Breast epithelium (tissue), 4 donors: ENCODE measurements at places on chromosomes 5 and 9. TPM values are rescaled to one million over a fixed set of nuclear protein-coding genes. Genes with fewer than 3 reads are reported as not detected.

GRCh38 chr5:137366526-137366925, 132.6 kb downstream of the SPOCK1 start:
- DNase-seq, result no peak

DNA sequence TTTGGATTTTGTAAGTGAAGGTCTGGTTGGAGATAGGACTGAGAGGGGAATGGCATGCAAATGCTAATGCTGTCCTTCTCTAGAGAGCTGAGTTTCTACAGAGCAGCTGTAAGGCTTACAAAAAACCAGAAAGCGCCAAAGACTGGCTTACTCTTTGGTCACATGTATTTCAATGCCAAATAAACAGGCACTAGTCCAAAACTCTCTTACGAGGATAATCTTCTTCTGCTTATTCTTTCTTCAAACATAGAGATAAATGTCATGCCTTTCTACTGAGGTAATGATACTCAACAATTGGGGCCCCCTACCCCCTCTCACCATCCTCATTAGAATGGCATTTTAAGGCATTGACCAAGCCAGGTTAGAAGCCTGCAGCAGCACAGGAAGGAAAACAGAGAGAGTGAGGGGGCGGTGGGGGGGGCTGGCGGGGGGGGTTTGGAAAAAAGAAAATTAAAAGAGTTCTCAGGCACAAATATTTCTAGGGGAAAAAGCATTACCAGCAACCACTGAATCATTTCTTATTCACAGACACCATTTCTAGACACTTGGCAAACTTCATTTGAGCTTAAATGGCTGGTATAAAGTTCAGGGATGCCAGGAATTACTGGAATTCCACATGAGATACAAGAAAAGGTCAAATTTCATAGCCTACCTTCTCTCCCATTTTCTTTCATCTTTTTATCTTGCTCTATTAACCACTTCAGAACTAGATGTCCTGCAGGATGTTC, 34.0 kb downstream of the PUM3 start:
- no peak for DNase-seq

DNA sequence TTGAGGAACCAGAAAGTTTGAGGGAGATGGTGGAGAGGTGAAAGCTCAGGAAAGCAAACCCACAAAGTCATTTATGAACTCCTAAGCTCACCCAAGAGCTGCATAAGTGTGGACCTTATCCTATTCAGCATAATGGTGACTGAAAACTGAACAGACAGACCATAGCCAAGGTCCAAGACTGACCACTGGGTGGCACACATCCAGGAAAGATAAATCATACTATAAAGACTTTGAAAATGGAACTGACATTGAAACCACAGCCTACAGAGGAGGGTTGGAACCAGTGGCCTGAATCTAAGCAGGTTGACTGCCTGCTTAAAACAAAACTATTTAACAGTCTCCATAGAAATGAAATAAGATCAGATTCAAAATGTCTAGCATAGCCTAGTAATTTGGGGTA, 121.0 kb upstream of the RGS7BP start:
- DNase-seq, result no peak

FBXO4 gene
- total RNA-seq, result 34.7 TPM

GRCh38 chr5:173834071-173834771, 53.9 kb upstream of the CPEB4 start:
- no peak for DNase-seq

DNA sequence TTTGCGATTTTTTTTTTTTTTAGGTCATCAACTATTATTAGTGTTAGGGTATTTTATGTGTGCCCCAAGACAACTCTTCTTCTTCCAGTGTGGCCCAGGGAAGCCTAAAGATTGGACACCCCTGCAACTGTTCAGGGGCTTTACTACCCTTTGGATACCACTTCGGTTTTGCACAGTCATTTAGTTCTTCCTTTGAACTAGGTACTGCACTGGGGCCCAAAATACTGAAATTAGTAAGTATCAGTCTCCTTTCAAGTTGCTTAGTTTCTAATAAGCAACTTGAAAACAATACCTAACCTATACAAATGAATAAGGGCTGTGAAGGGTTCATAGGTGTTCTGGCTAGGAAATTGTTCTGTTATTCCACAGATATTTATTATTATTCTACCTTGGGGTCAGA, 45.3 kb downstream of the CWC27 start:
- DNase-seq, result no peak

DNA sequence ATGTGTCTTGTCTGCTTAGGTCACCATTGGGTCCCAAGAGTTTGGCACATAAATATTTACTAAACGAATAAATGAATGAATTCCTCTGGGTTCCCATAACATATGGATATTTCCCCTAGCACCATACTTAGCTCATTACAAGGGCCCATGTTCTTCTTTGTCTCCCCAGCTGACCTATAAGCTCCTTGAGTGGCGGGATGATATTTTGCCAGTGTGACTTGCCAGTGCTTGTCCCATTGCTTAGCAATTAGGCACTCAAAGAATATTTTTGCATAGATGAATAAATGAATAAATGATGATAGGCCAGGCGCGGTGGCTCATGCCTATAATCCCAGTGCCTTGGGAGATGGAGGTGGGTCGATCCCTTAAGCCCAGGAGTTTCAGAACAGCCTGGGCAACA, 16.9 kb upstream of the CTNNA1 start:
- no peak for DNase-seq

RPS14 gene
- 3,271 TPM for total RNA-seq

- no peak for DNase-seq
Measured at GRCh38 chr9:87701491-87701890, 24.4 kb upstream of the CTSL start.

GRCh38 chr5:151298063-151298855, 5.3 kb downstream of the SLC36A3 start:
- DNase-seq, result no peak

- no peak for DNase-seq
Measured at GRCh38 chr9:136426787-136427186, 12.9 kb downstream of the INPP5E start.

DNA sequence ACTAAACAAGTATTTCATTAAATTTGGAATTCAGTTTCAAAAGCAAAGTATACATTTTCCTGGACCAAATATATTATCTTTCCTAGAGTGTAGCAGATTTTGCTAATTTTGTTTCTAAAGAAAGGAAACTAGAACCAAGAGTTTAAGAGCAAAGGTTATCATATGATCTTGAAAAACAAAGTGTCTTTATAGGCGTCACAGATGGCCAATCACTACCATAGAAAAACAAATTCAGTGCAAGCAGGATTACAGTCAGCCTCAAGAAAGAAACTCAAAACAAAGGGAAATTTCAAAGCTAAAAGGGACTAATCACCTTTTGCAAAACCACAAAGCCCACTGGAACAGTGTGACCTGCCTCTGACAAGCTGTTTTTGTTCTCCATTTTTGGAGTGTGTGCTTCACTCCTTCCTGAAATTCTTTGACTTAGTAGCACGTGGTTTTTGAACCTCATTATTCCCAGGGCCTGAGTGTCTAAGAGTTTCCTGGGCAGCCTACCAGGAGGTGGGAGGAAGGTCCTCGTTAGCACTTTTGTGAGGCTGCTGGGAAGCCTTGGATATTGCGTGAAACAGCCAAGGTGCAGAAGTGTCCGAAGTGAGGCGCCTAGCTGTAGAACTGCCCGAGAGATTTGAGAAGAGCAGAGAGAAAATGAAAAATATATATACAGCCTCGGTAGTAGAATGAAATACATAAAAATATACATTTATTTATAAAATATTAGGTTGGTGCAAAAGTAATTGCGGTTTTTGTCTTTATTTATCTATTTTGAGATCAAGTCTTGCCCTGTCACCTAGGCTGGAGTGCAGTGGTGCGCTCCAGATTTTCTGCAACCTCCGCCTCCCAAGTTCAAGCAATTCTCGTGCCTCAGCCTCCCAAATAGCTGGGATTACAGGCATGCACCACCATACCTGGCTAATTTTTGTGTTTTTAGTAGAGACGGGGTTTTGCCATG, 246.1 kb downstream of the MARCHF11 start:
- no peak for DNase-seq

GRCh38 chr9:20853866-20854265, 169.8 kb downstream of the FOCAD start:
- DNase-seq, result no peak

PCA3 gene
- total RNA-seq, result not detected

DNA sequence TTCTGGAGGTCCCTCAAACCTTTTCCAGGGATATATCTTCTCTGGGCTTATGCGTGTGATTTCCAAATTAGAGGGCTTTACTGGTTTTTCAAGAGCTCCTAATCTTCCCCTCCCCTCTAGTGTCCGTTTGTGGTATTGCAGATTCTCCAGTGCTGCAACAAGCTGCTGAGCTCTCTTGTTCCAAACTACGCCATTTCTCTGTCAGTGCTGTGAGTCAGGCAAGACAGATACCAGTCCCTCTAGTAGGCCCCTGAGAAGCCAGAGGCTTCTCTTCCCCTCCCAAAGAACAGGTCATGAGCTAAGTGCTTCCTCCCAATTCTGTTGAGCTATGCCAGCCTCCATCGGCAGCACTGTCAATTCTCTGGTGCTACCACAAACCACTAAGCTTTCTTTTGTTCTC, 149.5 kb downstream of the FANCC start:
- no peak for DNase-seq

- no peak for DNase-seq
Measured at GRCh38 chr9:1972672-1973071, 42.5 kb upstream of the SMARCA2 start.

IRX2 gene
- 69.4 TPM for total RNA-seq

IL3 gene
- total RNA-seq, result not detected

DNA sequence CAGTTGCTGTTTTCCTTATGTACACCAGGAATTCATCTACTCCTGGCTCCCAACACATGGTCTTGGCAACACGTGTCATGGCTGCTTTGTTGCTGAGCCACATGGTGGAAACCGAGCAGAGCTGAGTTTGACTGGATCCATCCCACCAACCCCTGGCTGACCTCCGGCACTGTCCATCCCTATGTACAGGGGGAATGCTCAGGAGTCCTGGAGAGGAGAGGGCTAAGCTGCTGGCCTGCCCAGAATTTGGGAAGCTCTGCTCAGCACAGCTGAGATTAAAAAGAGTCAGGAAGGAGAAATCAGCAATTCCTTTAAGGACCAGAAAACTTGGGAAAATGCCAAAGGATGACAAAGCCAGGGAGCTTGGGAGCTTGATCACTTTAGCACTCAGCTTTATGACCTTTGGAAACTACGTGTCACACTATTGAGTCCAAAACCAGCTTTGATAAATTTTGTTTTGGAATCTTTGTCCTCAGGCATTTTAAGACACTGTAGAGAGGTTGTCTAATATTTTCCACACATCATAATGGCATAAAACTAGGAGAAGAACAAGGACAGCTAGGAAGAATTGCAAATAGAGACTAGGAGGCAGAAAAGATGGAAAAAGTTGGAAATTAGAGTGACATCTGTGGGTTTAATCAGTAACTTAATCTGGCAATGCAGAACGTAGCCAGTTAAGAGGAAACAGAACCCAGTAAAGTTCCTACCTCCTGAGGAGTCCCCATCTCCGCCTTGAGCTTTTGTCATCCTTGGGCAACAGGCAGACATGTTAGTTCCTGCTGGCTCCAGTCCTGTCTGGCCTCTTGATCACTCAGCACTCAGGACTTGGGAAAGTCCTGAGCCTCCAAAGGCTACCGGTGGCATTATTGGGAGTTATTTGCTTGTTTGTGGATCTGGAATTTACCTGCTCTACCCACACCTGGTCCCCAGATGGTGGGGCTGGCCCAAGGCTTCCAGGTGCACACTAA, 62.5 kb upstream of the PLPP1 start:
- no peak for DNase-seq

AJM1 gene
- 2.3 TPM for total RNA-seq

DNA sequence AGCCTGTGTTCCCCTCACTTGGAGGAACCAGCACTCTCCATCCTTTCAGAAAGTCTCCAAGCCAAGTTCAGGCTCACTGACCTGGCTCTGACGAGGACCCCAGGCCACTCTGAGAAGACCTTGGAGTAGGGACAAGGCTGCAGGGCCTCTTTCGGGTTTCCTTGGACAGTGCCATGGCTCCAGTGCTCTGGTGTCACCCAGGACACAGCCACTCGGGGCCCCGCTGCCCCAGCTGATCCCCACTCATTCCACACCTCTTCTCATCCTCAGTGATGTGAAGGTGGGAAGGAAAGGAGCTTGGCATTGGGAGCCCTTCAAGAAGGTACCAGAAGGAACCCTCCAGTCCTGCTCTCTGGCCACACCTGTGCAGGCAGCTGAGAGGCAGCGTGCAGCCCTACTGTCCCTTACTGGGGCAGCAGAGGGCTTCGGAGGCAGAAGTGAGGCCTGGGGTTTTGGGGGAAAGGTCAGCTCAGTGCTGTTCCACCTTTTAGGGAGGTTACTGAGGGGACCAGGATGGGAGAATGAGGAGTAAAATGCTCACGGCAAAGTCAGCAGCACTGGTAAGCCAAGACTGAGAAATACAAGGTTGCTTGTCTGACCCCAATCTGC, 4.7 kb upstream of the NUP214 start:
- DNase-seq, result peak; percentile 14

GRCh38 chr5:96745844-96746531, 61.8 kb downstream of the ERAP1 start:
- no peak for DNase-seq

DNA sequence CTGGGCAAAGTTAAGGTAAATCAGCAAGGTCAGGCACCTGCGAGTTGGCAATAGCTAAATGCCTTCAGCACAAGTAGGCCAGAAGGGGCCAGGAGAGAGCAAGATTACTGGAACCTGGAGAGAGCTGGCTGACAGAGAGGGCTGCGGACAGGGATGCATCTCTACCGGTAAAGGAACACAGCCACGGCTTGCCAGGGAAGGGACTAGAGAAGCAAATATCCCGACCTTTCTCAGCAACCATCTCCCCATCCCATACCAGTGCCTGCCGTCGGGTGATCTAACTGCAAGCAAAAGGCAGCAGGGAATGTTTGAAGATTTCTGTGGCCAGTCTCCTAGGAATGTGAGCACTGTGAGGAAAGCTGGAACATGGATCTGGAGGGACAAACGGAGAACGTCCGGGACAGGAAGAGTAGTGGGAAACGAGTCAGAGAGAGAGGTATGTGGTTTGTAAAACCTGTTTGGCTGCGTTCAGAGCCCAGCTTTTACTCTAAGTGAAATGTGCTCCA, 15.9 kb upstream of the ABLIM3 start:
- no peak for DNase-seq

GRCh38 chr5:113089653-113090335, 113.2 kb downstream of the DCP2 start:
- no peak for DNase-seq

HK3 gene
- total RNA-seq, result 4.3 TPM

RNF180 gene
- 22.7 TPM for total RNA-seq

GRCh38 chr5:163338-163620, 28.0 kb upstream of the LRRC14B start:
- peak; percentile 49 for DNase-seq

PRR16 gene
- 3.6 TPM for total RNA-seq

- no peak for DNase-seq
Measured at GRCh38 chr5:168251259-168251658, 40.2 kb upstream of the WWC1 start.

DNA sequence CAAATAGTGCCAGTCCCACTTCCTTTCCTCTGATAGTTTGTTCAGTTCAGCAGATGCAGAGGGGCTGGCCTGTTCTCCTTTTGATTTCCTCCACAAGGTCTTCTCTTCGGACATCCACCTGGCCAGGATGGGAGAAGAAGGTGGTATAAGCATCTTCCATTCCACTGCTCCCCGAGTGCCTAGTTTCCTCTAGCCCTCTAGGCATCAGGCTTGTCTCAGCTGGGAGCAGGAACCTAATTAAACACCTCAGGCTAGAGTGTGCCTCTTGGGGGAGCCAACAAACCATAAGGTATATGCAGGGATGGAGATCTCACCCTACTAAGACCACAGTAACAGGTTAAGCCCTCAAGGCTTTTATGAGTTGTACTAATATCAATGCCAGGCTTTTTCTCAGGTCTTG, 835 bp upstream of the DND1 start:
- no peak for DNase-seq

NAA35 gene
- total RNA-seq, result 21.0 TPM

- DNase-seq, result no peak
Measured at GRCh38 chr5:166083183-166083959, 2208.1 kb upstream of the WWC1 start.
